Activated CD4-positive, CD25-positive, alpha-beta regulatory T cell treated with anti-CD3 and anti-CD28 coated beads, Interleukin-2, amount 50 U/mL, for 72 hours (primary cell): ENCODE measurements at places on chromosomes 5 and 9.

DNA sequence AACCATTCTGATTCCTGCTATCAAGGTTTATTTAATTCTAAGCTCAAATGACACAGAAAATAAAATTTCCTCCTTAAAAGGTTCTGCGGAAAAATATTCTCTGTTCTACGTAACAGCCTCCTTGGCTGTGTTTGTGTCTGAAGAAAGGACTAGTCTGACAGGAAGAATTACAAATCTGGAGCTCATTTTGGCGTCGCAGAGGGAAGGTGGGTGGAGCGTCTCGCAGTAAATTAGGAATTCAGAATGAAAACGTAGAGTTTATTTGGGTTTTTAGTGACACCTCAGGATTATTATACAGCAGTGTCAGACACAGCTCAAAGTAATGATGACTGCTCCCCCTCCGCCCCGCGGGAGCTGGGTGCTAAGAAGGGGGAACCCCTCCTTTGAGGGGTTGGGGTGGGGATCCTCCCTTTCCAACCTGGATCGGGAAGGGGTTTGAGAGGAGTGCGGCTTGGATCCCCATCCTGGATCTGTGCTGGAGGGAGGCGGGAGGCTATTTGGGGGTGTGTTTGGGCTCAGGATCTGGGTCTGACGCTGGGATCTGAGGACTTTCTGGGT is 933 bp upstream of the TGFBR1 start:
- no peak for DNase-seq

DNA sequence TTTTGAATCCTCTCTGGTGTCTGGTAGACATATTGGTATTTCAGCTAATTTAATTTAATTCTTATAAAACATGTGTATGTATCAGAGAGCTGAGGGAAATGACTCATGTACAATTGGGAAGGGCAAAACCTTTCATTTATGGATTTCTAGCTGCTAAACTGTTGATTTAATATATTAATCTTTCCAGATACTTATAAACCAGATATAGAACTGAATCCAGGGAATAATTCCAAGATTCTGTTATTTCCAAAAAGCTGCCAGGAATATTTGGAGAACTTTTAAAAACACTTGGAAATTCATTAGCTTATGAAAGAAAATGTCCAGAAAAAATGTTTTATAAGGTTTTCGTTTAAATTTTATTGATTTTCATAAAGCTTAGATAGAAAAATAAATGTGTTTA is 295.5 kb downstream of the YTHDC2 start:
- no peak for DNase-seq

DNA sequence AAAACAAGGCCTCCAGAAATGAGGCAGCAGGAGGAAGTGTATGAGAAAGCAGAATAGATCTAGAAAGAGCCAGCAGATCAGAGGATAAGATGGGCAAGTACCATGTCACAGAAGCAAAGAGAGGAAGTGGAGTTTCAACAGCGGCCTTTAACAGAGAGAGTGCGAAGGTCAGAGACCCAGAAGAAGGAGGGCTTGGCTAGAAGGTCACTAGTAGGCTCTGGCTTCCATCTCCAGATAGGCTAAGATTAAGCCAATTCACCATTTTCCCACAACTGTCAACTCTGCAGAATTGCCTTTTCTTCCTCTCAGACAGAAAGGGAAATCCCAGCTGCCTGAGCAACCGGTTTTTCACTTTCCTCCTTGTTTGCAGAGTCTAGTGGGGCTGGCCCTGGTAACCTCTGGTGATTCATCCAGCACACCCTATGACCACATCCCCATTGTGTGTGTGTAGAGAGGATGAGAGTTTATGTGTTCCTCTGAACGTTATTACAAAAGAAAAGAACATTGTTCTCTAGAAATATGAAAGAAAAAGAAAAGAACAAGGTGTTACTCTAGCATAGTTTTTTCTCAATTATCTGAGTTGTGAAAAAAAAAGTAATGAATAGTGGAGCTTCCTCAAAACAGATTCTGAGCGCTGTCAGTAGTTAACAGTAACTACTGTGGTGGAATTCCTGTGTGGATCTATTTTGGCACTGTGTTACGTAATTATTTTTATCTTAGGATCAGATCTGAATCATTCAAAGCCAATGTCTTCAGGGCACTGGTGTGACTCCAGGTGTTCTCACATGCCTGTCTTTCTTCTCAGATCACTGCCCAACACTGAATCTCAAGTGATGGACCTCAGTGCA is 220.4 kb downstream of the ARRDC3 start:
- peak; percentile 53 for DNase-seq

DNA sequence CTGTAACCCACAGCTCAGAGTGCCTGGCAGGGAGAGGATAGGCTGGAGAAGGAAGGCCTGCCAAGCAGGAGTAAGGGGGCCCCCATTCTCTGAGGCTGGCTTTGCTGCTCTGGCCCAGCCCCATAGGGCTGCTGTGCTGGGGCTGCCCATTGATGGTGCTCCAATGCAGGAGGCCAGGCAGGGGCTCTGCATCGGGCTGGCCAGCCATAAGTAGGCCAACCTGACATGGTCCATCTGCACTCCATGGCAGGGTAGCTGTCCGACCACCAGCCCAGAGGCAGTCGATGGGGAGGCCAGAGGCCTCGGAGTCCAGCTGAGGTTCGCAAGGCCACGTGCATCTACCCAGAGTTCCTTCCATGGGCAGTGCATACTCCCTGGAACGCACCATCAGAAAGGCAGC is 75.0 kb upstream of the PITX1 start:
- no peak for DNase-seq

- DNase-seq: no peak
Measured at GRCh38 chr5:73370640-73371583, 77.7 kb downstream of the FOXD1 start.
